ENCODE measurements at places on chromosomes 5 and 9.

DNA sequence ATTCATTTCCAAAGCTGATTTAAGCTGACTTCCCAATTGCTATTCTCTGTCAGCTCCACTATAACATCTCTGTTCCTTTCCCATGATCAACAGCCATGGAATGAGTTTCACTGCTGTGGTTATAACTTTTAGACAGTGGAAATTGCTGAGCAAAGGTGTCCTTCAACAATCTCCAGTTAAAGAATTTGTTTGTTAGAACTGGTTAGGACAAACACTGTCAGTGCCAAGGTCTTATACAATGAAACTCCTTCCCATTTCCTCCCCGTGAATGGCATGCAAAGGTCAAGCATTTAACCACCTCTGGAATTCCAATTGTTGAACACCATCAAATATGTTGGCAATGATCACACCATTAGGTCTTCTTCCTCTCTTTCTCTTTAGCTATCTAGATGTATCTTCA is 45.7 kb upstream of the GHR start:
- DNase-seq, result no peak

DNA sequence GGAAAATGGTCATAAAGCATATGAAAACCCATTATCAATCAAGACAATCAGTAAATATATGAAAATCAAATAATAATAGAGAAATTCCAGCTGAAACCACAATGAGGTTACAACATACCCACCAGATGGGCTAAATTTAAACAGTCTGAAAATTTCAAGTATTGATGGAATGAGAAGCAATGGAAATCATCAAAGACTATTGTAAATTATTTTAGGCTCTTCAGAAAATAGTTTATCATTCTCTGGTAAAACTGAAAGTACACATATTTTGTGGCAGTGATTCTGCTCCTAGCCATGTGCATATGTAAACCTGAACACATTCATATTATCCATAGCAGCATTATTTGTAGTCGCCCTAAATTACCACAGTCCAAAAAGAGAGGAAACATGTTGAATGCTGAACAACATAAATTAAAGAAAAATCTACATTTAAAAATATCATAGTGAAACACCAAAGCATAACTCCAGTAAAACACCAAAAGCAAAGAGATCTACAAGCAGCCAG is 215.3 kb downstream of the PRELID2 start:
- no peak for DNase-seq

DNA sequence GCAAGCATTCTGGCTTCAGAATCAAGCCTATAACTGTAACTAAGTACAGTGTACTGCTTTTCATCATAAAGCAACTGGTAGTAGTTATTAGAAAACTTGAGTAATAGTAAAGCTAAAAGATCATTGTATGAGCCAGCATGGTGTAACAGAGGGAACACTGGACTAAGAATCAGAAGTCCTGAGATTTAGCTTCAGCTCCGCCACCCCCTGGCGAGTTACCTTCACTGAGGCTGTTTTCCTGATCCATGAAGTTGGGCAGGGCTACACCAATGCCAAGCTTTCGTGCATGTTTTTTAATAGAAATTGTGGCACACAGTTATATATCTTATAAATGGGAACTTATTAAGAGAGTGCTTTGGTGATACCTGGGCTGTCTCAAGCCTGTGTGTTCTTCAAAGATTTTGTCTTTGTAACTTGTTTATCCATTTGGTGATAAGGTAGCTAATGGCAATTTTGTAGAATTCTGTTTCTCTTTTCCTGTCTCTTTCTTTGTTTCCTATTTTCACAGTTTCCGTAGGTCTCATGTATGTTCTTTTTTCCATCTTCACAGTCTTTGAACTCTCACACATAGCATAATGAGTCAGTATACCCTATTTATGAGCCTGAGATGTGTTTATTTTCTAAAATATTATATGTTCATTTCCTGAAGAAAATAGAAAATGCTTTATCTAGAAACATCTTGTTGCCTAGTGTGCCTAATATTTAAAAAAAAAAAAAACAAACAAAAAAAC is 102.3 kb downstream of the GDNF start:
- DNase-seq, result no peak

DNA sequence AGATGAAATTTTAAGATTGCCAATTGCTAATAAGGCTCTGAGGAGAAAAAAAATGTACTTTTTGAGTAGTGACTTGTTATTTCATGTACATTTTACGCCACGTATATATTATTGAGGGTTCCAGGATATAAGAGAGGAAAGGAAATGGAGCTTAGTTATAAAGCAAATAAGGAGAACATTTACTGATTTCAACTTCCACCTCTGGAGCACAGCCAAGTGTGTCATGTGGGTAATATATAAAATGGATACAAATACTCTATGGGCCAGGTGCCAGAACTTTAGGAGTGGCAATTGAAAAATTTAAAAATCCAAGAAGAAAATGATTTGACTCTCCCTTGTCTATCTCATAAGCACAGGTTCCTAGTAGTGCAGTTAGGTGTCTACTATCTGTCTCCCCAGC is 45.0 kb upstream of the VLDLR start:
- no peak for DNase-seq

DNA sequence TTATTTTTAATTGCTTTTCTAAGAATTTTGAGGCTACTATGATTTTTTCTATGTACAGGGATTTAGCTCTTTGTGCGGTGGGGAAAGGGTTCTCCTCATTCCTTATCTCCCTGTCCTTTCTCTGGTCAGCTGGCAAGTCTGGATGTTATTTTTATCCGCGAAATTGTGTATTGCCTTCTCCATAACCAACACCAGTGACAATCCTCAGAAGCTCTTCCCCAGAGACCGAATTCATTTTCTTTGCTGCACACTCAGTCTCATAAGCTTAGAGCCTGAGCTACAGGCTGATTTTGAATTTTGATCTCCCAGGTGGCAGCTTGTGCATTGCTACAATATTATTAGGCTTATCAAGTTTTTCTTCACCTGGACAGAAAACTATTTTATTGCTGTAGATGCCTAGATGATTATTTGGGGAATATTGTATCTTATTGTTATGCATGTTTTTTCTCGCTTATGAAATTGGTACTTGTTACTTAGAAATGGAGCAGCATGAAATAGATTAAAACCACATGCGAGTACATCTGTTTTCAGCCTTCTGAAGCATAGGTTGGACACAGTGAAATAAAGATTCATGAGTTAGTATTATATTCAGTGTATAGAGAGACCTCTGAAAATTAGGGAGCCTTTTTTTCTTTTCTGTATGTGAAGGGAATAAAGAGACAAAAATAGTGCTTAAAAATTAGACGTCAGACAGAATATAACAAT is 27.3 kb downstream of the CPEB4 start:
- DNase-seq, result no peak

DNA sequence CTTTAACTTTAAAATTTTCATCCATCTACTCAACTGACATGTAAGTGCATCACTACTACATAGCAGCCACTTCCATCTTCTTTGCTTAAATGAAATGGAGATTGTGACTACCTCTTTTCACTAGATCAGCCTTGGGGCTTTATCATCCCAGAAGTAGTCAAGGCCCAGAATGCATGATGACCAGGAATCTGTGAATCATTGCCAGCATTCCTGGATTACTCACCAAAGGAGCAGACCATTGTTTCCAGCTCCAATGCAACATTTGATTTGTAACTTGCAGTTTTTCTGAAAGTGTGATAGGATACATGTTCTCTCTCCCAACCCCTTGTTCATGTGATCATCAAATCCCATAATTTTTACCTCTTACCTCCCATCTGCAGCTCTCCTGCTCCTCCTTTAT is 65.1 kb downstream of the PLPPR1 start:
- DNase-seq, result no peak

GRCh38 chr9:97535771-97536170 is 34.3 kb downstream of the TMOD1 start:
- no peak for DNase-seq

DNA sequence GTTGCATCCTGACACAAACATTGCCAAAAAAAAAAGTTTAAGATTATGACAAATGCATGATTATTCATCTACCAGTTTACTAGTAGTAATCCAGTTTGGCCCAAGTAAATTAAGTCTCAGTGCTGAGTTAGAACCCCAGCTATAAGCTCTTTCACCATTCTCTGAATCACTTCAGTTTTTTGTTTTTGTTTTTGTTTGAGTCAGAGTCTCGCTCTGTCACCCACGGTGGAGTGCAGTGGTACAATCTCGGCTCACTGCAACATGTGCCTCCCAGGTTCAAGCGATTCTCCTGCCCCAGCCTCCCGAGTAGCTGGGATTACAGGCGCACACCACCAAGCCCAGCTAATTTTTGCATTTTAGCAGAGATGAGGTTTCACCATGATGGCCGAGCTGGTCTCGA is 1.5 kb upstream of the PCYOX1L start:
- no peak for DNase-seq

- no peak for DNase-seq
Observed at GRCh38 chr5:53936481-53937352, 373.7 kb downstream of the ARL15 start.

DNA sequence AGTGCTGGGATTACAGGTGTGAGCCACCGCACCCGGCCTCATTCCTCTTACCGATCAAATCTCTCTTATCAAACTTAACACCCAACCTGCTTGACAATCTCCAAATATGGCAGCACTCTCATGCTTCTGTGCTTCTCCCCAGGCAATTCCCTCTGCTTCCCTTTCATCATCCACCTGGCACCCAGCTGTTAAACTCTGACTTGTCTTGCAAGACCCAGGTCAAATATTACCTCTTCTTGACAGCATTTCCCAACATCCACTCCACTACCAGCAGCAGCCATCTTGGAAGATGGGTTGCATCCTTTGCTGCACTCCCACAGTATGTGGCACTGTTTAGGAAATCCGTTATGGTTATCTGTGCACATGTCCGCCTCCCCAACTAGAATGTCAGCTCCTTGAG is 113.6 kb downstream of the ACTL7B start:
- DNase-seq, result no peak

DNA sequence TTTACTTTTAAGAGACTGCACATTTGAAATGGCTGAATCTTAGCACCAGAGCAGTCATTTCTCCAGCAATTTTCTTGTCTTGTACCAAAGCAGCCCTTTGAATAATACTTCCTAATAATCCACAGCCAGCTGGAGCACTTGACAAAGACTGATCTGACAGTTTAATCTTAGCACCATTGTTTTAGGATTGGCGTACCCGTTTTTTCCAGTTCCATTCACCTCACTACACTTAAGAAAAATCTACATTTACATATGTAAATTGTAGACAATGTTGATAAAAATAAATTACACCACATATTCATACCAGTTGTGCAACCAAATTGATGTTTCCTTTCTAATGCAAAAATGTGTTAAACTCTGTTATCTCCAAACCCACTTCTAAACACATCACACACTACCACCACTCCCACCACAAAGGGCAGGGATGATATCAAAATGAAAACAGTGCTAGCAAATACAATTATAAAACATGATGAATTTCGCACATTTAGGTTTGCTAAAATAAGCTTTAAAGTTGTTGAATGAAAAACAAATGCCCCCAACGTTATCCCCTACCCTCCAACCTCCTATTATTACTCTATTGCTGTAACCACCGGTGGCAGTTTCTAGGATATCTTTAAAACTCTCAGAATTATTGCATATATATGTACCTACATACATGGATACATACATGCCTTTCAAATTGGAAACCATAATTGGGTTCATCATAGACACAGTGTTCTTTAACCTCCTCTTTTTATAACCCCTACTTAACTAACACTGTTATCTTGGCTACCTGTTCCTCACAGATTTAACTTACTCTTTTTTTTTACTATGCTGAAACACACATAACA is 21.5 kb downstream of the SERINC5 start:
- DNase-seq, result no peak

DNA sequence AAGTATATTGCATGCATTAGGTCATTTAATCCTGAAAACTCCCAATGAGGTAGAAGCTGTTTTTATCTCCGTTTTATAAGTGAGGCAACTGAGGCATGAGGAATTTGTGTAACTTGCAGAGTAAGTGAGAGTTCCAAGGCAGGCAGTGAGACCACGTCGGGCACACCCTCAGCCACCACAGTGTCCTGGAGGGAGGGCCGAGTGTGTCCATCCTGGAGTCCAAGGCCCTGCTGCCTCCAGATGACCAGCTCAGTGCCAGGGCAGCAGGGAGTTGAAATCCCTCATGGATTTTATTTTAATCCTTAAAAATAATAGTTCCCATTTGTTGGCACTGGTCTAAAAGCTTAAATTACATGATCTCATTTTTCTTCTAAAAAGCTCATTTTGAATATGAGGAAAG is 104.6 kb upstream of the SMIM23 start:
- no peak for DNase-seq

- no peak for DNase-seq
Observed at GRCh38 chr9:93596399-93596798, 20.0 kb downstream of the PHF2 start.

- no peak for DNase-seq
Observed at GRCh38 chr5:143703659-143704058, 108.3 kb upstream of the HMHB1 start.

DNA sequence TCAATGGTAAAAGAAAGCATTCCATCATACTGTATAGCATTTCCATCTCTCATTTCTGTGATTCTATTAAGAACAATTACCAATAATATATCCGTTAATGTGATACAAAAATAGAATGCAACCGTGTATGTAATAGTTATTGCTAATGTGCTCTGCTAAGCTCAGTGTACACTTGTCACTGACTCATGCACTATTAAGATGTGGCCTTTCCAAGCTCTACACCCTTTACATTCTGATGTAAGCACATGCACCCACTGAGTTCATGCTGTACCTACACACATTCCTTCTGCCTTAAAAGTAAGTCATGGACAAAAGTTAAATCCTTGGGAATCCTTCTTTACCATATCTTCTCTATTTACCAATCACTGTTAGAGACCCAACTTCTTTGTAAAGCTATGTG is 319.1 kb downstream of the ZSWIM6 start:
- no peak for DNase-seq

DNA sequence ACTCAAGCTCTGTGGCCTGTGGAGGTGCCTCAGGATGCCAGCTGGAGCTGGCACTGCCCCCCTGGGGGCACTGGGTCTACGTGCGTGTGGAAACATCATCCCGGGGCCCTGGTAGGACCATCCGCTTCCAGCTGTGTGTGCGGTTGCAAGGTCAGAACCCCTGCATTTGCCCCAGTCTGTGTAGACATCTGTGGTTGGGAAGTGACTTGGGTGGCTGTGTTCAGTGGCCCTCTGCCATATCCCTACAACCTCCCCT is 12.5 kb downstream of the TMEM8B start:
- no peak for DNase-seq

DNA sequence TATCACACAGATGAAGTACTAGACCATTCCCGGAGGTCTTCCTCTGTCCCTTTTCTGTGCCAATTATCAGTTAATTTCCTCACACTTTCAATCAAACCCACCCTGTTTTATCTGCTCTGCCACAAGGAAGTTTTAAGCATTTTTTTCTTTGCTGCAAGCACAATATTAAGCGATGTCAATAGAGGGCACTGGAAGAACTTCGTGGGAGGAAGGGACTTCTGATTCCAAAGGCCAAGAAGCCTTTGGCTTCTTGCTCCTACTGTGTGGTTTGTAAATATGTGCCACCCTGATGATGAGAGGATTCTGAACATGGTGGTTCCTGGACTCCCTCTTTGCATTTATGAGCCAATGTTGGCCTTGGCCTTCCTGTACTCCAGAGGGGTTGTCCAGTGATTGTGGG is 1712.5 kb upstream of the C9orf72 start:
- DNase-seq, result no peak
